SW 1271 (cell line): ENCODE measurements at places on chromosomes 6 and 20.

- DNase-seq, result no peak
Observed at GRCh38 chr6:26602262-26602661, 5.5 kb downstream of the ABT1 start.

DNA sequence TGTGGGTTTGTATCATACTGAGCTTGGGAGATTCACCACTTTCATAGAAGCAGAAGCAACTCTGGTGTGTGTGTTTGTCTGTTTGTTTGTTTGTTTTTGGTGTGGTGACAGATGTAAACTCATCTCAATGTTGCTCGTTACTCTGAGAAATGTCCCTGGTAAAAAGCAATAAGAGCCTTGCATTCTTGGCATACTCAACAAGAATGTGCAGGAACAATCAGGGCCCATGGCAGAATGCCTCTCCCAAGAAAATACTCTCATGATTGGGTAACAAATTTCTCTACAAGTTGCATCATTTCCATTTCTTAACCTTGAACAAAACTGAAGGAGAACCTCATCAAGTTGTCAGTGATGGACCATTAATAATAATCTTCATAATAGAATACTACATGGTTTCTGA is 43.0 kb upstream of the PKHD1 start:
- DNase-seq, result no peak

- DNase-seq, result no peak
Observed at GRCh38 chr20:10680571-10680970, 6.8 kb upstream of the JAG1 start.

- no peak for DNase-seq
Observed at GRCh38 chr6:143429970-143430369, 20.5 kb downstream of the ADAT2 start.

GRCh38 chr6:1182722-1183521 is 129.0 kb upstream of the FOXQ1 start:
- DNase-seq, result no peak

DNA sequence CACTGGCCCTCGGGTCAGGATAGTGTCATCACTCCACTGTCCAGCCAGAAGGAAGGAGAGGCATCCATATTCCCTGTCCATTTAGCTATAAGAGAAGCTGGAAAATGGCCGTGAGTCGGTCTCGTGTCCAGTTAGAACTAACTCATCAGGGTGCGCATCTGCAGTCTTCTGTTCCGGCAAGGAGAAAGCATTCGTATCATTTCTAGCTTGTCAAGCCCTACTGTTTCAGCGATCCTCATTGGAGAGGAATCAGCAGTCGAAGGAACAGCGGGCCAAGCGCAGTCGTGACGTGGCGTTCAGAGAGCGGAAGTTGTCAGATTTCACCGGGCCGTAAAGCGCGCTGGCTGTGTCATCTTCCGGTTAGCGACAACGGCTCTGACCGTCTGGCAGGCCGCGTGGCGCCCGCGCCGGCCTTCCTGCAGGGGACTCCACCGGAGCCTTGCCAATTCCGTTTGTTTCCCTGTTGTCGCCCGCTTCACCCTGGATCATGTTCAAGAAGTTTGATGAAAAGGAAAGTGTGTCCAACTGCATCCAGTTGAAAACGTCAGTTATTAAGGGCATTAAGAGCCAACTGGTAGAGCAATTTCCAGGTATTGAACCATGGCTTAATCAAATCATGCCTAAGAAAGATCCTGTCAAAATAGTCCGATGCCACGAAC is 32.9 kb downstream of the HM13 start:
- peak; percentile 93 for DNase-seq

- peak; percentile 68 for DNase-seq
Observed at GRCh38 chr6:11700118-11700718, 78.4 kb downstream of the ADTRP start.

DNA sequence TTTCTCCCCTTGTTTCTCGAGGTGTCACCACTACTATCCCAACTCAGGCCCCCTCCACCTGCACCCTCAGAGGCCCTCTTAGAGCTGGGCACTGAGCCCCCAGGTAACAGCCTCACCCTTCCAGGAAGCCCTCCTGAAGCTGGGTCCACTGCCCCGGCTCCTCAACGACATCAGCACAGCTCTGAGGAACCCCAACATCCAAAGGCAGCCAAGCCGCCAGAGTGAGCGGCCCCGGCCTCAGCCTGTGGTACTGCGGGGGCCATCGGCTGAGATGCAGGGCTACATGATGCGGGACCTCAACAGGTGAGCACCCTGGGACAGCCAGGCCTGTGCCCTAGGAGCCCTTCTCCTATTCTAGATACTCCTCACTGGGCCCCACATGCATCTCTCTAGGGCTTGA is 12.9 kb upstream of the ZBTB9 start:
- no peak for DNase-seq

DNA sequence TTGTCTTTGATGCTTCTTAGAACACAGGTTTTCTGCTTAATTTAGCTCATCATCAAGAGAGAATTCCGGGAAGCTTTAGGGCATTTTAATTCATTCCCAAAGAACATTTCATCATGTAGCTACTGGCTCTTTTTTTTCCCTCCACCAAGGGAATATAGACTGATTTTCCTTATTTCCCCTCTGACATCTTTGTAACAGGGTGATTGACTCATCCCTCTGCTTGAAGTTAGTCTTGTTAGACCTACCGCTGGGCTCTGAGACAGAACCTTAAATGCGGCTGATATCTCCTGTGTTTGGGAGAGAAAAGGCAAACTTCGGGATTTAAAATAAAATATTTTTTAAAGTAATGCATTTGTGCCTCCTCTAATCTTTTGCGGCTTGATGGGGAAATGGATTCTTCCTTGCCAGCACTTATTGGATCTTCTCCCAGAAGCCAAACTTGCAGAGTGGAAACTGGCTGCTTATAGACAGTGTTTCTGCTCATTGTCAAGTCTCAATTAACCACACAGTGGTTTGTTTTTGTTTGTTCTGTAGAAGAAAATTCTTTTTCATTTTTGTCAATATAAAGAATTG is 272.7 kb upstream of the PLCB4 start:
- no peak for DNase-seq

DNA sequence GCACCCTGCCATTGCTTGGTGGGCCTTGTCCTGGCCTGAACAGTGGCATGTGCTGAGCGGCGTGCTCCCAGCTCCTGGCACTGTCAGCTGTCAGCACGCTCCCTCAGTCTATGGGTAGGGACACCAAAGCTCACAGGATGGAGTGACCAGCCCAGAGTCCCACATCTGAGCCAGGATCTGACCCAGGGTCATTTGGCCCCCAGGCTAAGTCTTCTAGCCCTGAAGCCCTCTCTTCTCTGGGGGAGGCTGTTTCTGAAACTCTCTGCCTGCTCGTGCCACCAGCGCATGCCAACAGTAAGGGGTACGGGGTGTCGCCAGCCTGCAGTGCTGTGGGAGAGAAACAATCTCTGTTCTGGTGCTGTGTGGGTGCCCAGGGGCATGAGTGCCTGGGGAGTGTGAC is 37.1 kb downstream of the CDH4 start:
- no peak for DNase-seq

- peak; percentile 40 for DNase-seq
Observed at GRCh38 chr6:37207903-37208456, 38.0 kb downstream of the PIM1 start.

- DNase-seq, result no peak
Observed at GRCh38 chr6:79404677-79405076, 132.6 kb downstream of the LCA5 start.

DNA sequence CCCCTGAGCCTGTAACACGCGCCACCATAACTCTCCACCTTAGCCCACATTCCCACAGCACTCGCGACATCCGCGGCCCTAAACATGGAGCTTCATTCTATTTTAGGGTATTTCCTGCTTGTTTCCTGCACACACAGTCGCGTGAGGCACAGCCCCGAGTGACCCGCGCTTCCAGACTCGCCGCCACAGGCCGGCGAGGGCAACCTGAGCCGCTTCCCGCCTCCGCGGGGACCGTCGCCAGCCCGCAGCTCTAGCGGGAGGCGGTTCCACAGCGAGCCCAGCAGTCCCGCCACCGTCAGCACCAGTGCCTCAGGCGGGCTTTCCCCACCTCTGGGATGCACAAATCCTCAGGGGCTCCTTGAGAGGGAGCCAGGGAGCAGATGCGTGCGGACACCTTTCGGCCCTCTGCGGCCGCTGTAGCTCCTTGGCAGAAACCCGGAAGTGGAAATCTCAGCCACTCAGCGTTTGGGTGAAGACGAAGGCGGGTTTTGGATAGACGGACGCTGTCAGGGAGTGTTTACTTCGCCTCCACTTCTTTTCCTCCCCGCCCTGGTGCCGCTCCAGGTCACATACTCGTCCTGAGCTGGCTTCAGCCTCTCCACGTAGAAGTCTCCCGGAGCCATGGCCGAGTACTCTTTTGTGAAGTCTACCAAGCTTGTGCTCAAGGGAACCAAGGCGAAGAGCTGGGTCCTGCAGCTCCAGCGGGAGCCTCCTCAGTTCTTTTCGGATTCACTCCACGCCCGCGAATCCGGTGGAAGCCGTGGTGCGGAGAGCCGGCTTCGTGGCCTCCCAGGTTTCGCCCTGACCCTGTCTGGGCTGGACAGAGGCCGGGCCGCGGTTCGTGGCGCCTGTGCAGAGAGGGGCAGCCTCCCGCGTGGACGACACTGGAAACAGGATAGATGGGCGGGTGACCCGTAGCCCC is 2177.4 kb upstream of the DEFB115 start:
- no peak for DNase-seq

DNA sequence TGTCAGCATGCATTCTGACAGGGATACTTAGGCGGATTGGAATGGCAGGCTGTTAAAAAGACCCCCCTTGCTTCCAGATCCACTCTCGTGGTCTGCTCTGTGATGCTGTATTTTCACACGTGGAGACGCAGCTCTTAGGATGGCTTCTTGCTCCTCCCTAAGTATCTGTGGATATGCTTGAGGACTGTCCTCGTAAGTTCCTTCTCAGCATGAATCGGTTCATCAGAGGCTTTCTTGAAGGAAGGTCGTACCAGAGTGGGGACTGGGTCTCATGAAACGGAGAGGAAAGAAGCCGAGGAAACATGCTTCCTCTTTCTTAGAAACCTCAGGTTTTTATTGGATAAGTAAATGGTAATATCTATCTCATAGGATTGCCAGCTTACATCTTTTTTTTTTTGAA is 220.4 kb downstream of the FARS2 start:
- DNase-seq, result no peak

DNA sequence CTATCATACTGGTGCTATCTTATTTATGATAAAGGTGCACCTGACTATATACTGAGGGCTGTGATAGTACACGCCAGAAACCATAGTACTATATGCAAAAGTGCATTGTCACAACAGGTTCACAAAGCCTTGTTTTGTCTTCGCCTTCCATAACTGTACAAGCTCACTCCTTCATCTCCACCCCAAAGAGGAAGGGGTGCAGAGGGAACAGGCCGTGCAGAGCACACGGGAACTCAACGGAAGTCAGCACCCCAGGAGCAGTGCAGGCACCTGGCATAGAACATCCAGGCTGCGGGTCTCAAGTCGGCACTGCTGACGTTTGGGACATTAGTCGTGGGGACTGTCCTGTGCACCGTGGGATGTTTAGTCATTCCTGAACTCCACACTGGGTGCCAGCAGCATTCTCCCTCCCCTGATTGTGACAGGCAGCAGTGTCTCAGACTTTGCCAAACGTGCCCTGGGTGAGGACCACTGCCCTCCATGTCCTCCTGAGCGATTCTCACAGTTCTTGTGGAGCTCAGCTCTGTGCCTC is 99.7 kb downstream of the PXDC1 start:
- DNase-seq, result no peak

DNA sequence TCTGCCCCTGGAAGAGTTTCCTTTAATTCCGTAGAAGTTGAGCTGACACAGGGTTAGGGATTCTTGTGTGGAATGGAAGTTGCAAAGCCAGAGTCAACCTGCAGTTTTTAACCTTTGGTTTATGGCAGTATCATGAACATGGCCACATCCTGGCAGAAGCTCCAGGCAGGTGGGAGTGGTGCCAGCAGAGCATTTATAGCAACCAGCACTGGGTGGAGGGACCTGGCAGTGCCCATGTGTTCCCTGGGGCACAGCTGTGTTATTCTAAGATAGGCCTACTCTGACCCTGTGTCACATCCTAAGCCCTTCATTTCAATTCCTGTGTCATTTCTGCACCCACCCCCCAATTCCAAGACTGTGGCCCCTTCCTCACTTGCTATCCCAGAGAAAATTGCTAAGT is 26.1 kb upstream of the ZNF831 start:
- DNase-seq, result no peak

GRCh38 chr6:21402368-21402767 is 191.2 kb upstream of the SOX4 start:
- no peak for DNase-seq

GRCh38 chr6:44608175-44608574 is 220.7 kb downstream of the CDC5L start:
- no peak for DNase-seq

DNA sequence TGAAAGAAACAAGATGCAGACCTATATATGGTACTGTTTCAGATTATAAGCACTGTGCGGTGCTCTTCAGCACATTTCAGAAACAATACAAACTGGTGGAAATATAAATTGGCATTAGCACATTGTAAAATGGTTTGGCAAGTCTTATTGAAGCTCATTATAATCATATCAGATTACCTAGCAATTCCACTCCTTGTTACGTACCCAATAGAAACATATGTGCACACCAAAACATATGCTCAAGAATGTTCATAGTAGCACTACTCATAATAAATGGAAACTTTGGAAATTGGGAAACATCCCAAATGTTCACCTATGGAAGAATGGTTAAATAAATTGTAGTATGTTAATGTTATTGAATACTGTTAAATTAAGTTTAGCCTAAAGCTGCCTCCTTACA is 54.9 kb upstream of the PLEKHG1 start:
- DNase-seq, result no peak

GRCh38 chr6:7062451-7063162 is 45.2 kb upstream of the RREB1 start:
- DNase-seq, result no peak

- no peak for DNase-seq
Observed at GRCh38 chr6:92767101-92767500, 652.3 kb downstream of the EPHA7 start.

DNA sequence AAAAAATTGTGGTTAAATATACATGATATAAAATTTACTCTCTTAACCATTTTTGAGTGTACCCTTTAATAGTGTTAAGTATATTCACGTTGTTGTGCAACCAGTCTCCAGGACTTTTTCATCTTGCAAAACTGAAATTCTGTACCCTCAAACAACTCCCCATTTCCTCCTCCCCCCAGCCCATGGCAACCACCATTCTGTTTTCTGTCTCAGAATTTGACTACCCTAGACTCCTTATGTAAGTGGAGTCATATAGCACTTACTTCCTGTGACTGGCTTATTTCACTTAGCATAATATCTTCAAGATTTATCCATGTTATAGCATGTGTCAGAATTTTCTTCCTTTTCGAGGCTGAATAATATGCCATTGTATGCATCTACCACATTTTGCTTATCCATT is 5.1 kb downstream of the VPS16 start:
- DNase-seq, result no peak

DNA sequence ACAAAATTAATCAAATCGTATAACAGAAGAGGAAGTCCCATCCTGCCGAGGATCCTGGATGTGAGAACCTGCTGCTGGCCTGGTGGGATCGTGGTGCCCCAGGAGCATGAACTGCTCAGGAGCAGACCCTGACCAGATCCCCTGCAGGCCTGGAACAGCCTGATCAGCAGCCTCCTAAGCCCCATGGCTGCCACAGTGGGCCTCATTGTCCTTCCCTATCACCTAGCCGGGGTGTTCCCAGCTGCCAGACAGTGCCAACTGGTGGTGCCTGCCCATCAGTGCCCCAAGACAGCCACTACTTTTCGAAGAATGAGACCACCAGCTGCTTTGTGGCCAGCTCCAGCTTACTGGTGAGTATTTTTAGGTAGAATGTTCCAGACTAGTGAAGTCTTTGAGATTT is 19.6 kb upstream of the MAS1L start:
- no peak for DNase-seq
